Activated CD4-positive, alpha-beta T cell treated with anti-CD3 and anti-CD28 coated beads, Interleukin-2, amount 10 ng/mL, durations not matched to agents 7 days and 5 days (primary cell): ENCODE measurements at places on chromosomes 13 and 19. TPM values are rescaled to one million over a fixed set of nuclear protein-coding genes. Genes with fewer than 3 reads are reported as not detected.

DNA sequence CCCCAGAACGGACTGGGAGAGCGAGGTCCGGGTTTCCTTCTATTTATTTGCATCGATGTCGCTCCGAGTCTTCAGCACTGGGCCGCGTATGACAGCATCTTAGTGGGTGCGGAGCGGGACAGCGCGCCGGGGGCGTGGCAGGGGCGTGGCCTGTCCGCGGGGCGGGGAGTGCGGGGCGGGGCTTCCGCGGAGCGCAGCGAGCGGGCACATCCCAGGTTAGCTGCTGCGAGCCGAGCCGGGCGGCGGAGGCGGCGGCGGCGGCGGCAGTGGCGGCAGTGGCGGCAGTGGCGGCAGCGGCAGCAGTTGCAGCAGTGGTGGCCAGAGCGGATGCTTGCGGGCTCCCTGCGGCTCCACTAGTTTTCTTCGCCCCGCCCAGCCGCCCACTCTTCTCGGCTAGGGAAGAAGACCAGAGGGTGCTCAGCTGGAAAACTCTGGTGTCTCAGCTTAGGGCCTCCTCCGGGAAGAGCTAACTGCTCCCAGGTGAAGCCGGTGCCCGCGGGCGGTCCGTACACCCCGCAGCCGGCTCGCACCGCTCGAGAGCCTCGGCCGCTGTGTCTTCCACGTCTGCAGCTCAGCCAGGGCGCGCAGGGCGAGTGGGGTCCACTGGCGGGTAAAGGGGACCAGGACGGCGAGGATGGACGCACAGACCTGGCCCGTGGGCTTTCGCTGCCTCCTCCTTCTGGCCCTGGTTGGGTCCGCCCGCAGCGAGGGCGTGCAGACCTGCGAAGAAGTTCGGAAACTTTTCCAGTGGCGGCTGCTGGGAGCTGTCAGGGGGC, at the start of gene GPC5:
Gene GPC5, plus strand, starts transcription at position 209 of the 776 bp plus-strand sequence.
- peak; percentile 81 for DNase-seq

- DNase-seq = no peak
These were observed 647 bp upstream of the KLF12 start for GRCh38 chr13:74134777-74135325.

DNA sequence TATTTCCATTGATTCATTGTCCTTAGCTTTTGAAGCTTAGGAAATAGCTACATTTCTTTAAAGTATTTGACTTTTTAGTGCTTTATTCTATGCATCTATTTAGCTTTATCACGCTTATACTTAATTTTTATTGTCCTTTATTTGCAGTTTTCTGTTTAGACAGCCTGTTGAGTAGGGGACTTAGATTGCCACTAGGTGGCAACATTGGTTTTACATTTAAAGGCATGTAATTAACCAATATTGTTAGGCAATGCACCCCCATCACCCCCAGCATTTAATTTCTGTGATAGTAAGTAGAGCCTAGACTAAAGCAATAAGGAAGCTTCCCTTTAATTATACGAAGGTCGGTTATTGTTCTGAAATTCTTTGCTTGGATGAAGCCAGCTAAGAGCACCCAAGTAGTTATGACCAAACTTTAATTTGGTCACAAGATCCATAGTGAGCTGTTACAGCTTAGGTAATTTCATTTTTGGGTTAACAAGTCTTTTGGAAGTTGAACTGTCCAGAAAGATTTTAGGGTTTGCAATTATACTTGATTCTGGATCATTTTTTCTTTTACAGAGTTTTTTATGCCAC, 36.5 kb downstream of the B3GLCT start:
- DNase-seq = peak; percentile 8

DNA sequence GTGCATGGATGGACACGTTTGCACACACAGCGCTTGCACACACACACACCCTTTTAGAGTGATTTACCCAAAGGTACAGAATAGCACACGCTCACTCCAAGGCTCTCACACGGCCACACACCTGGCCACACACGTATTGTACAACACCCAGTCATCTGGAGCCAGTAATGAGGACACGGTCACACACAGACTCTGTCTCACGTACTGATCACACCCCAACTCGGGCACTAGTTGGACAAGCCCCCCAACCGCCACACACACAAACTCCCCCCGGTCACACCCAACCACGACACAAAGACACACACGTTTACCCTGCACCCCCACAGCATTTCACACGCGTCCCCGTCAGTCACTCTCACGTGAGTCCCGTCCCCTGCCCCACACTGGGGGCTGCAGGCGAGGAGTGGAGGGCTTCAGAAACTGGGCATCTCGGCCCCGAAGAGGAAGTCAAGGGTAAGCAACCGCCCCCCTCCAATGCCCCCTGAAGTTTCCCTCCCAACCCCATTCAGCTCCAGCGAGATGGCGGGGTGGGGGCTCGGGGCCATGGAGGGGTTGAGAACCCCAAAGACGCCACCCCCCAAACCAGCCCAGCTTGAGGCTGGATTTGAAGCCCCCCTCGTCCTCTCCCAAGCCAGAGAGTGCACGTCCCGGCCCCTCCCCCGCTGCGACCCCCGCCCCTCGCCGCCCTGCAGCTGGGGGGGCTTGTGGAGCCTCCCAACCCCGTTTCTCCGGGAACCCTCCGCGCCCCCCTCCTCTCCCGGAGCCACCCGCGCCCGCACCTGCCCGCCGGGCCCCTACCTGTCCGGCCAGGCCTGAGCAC, 599 bp downstream of the OLFM2 start:
- no peak for DNase-seq

DNA sequence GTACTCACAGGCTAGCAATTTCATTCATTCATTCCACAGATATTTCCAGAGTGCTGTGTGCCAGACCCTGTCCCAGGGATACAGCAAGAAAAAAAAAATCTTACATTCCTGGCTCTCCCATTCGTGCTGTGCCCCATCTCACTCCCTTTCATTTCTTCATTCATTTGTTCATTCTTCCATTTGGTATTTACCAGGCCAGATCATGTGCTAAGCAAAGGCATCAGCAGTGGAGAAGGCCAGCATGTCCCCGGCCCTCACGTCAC, 2.3 kb downstream of the MAP3K10 start:
- no peak for DNase-seq

- DNase-seq = no peak
These were observed 47.4 kb upstream of the KATNAL1 start for GRCh38 chr13:30354493-30355383.

DNA sequence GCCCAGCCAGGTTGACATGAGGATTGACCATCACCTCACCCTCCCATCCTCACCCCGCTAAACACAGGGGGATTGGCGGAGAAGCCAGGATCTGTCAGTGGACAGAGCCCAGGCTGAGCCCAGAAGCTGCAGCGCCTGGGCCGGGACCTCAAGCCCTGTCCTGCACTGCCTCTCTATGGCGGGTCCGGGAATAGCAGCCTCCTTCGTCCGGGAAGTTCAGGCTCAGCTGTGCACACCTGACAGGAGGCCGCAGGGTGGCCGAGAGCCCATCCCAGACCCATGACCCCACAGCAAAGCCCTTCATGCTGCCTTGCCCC, 67.8 kb downstream of the SPACA7 start:
- DNase-seq = peak; percentile 58

DNA sequence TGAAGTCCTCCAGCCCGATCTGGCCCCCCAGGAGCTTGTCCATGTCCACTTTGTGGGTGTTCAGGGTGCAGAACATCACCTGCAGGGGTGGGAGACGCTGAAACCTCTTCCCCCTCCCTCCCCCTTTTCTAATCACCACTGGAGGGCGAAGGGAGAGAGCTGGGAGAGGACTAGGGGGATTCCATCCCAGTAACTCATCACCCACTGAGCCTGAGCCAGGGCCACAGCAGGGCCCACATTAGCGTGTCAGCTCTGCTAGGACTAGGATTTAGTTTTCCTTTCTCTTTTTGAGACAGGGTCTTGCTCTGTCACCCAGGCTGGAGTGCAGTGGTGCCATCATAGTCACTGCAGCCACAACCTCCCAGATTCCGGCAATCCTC, 5.5 kb upstream of the PTGER1 start:
- no peak for DNase-seq

- no peak for DNase-seq
These were observed 37.1 kb upstream of the RNF113B start for GRCh38 chr13:98214008-98214643.

GRCh38 chr19:7358102-7358597, 9.4 kb downstream of the ARHGEF18 start:
- no peak for DNase-seq

- DNase-seq = no peak
These were observed 82.4 kb upstream of the SGCG start for GRCh38 chr13:23098161-23098907.

GRCh38 chr19:609004-609346, 19.3 kb downstream of the HCN2 start:
- no peak for DNase-seq

DNA sequence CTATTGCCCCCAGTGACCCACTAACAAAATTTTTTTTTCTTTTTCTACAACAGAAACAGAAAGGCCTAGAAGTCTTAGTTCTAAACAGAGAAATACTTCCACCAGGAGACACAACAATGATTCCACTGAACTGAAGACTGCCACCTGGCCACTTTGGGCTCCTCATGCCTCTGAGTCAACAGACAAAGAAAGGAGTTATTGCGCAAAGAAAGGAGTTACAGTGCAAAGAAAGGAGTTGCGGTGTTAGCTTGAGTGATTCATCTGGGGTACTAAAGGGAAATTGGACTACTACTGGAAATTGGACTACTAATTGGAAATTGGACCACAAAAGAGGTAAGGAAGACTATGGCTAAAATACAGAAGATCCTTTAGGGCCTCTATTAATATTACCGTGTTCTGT, 116.6 kb downstream of the PCDH17 start:
- no peak for DNase-seq

DNA sequence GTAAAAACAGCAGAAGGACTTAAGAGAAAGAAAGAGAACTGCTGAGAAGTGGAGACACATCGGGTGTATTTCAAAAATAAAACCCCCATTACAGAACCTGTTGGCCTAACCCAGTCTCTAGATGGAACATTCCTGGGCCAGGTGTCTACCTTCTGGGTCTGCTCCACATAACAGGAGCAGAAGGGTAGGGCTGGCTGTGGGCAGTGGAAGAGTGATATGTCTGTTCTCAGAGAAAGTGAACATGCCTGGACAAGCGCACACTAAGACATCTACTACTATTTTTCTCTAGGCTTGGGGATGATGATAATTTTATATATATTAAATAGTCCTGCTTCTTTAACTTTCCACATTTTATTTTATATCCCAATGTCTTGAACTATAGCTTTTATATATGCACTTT, 267.1 kb downstream of the TBC1D4 start:
- DNase-seq = no peak

- peak; percentile 43 for DNase-seq
These were observed 8.3 kb downstream of the LCP1 start for GRCh38 chr13:46173656-46174055.

GRCh38 chr13:114263578-114263977, 17.8 kb upstream of the UPF3A start:
- DNase-seq = peak; percentile 32

DNA sequence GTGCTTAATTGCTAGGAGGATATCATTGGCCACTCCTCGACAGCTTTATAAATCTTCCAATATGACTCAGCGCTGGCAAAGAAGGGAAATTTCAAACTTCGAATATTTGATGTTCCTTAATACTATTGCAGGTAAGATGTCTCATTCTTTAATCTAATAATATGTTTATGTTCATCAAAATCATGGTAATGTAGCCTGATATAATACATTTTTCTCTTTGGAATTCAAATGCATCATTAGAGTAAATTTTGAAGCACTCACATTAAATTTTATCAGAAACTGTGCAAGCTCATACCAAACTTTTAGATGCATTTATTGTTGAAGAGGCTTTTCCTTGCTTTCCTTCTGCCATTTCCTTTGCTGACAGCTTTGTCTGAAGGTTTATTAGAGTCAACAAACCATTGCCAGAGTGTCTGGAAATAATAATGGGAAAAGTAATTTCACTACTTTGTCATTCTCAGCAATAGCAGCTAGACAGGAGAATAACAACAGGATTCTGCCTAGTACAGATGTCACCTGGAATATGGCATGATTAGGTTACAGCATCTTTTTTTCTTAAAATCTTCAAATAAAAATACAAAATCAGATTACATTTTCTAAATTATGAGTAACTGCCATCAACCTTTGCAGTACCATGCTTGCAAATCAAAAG, 78.6 kb upstream of the MAB21L1 start:
- DNase-seq = no peak

GRCh38 chr13:50410921-50411746, 395.9 kb downstream of the KCNRG start:
- DNase-seq = no peak

DNA sequence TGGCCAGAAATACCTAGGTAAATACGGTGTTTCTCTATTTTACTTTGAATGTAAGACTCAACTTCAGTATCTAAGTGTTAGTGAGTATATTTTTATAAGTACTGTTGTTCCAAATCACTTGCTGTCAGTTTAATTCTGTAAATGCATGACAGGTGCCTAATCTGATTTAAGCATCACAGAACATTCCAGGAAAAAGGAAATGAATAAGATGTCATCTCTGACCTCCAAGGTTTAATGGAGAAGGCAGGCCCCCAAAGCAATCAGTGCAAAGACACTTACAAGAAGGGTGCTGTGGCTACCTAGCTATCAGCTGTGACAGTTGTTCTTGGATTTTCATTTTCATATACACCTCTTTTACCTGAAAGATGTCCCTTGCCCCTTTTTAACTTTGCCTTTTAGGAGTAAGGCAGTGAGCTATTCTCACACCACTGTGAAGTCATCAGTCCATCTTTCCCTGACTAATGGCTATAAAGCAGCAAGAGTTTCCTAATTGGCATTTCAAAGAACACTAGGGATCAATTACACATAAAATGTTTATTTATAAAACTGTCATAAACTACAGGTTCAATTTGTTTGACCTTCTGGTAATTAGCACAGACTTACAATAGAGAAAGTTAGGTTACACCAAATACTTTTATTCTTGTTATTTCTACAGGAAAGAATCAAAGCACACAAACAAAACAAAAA, 427.6 kb downstream of the SPRY2 start:
- DNase-seq = no peak

DNA sequence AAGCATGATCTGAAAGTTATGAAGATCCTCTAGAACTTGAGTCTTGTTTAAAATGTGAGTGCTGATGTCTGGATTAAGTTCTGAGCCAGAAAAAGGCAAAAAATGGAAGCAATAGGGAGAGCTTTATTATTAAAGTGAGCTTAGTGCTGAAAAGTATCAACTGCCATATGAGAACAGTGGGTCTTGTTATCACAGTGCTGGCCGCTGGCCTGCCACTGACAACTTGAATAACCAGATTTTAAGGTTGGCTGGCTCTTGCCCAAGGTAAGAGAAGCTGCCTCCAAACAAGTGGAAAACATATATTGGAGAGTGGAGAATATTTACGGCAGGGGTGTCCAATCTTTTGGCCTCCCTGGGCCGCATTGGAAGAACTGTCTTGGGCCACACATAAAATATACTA, 33.9 kb downstream of the NUFIP1 start:
- no peak for DNase-seq

The MIR17HG gene
- 8.1 TPM for total RNA-seq

The FFAR3 gene
- not detected for total RNA-seq

The LIM2 gene
- total RNA-seq = not detected

The TNFAIP8L1 gene
- total RNA-seq = 19.6 TPM

The PRSS57 gene
- total RNA-seq = not detected

The CASP14 gene
- total RNA-seq = not detected

The C19orf81 gene
- not detected for total RNA-seq

The GPR4 gene
- total RNA-seq = not detected

The DOCK6 gene
- not detected for total RNA-seq

The ZNF728 gene
- not detected for total RNA-seq

The ZNF433 gene
- 0.10 TPM for total RNA-seq
